Effector CD4-positive, alpha-beta T cell (primary cell): ENCODE measurements at places on chromosomes 16 and 17.

DNA sequence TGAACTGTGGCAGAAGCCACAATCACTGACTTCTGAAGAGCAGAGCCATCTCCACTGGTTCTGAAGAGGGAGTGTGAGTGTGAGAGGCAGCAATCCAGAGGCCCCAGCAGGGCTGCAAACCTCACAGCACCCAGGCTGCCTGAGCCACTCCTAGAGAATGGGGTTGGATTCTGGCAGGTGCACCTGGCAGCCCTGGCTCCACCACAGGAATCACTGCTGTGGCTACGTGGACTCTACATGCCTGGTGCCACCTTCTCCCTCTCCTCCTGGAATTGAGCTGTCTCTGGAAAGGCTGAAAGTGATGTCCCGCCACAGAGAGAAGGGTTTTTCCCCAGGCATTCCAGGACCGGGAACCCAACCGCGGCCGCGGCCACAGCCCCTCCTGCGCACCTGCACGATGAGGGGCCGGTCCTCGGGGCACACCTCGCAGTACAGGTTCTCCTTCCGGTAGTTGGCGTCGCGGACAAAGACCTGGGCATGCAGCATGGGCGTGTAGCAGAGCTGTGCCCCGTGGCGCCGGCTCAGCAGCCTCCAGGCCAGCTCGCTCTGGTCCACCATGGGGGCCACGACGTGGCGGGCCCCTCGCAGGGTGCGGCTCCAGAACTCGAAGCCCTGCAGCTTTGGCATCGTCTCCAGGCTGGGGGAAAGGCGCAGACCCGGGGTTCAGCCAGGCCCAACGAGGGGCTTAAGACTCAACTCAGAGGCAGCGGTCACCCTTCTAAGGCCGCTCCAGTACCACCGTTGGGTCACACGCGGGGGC lies 991 bp downstream of the DUS1L start:
- DNase-seq, result no peak

GRCh38 chr17:28810437-28810836 lies 32.2 kb downstream of the FAM222B start:
- no peak for DNase-seq

DNA sequence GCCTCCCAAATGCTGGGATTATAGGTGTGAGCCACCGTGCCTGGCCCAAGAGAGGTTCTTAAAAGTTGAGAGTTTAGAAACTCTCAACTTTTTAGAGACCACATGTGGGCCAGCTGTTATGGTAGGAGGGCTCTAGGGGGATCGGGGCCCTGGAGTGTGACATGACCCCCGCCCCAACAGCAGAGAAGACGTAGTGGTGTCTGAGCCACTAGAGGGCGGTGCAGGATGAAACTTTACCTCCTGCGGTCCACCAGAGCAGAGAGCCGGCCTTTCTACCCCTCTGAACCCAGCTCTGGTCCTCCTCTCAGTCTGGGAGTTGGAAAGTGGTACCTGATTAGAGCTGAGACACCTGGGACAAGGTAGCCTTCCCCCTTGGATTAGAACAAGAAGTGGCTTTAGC lies 7.4 kb downstream of the CDK5RAP3 start:
- DNase-seq, result peak; percentile 25

DNA sequence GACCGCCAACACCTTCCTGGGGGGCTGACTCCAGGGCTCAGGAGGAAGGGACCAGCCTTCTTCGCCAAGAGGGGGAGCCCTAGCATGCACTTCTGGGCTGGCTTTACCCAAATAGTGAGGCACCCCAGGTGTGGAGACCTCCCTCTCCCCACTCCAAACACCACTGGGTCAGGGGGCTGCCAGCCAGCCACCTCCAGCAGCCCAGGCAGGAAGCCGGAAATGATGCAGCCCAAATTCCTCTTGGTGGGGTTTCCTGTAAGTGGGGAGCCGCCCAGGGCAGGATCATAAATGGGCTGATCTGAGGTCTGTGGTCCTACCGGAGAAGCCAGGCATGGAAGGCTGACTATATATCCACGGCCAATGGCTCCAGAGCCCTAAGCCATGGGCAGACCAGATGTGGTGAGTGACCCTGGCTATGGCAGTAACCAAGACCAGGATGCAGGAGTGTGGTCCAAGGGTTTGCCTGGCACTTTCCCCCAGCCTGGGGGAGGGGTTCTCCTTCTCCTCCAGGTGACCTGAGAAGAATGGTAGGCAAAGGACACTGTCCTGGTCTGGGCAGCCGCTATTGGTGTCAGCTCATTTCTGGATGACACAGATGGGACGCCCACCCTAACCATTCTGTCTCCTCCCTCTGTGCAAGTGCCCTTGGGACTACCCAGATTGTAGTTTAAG lies 4.2 kb downstream of the GIT1 start:
- no peak for DNase-seq

DNA sequence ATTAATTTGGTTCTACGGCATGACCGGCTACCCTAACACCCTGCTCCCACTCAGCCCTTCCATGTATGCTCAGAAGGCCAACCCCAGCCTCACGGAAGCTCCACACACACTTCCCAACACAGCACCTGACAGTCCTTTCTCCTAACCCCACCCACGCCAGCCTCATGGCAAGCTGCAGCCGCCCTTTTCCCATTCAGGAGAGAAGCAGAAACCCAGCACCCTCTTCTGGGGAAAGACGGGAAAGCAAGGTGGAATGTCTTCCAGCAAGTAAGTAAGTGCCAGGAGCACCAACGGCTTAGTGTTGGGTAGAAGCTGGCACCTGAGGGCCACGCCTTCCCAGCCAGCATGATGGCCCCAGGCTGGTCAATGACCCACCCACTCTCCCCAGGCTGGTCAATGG lies 32.1 kb downstream of the ABR start:
- DNase-seq, result no peak

- no peak for DNase-seq
These were observed 276.8 kb downstream of the SEC14L1 start for GRCh38 chr17:77417575-77417974.

- no peak for DNase-seq
These were observed 64.1 kb downstream of the ZFHX3 start for GRCh38 chr16:72983728-72984350.

DNA sequence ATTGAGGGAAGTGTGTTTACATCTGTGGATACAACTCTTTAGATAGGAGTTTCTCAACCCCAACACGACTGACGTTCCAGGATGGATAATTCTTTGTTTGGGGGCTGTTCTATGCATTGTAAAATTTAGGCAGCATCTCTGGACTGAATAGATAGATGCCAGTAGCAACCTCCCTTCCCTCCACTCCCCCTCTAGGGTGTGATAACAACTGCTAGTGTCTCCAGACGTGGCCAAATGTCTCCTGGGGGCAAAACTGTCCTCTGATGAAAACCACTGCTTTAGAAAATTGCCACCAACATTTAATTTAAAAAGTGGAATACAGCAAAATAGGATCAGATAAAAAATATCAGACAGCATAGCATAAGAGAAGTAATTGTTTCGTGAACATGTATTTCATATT lies 79.9 kb downstream of the HS3ST3A1 start:
- no peak for DNase-seq

- DNase-seq, result no peak
These were observed 19.1 kb downstream of the PHAF1 start for GRCh38 chr16:67128887-67129286.

DNA sequence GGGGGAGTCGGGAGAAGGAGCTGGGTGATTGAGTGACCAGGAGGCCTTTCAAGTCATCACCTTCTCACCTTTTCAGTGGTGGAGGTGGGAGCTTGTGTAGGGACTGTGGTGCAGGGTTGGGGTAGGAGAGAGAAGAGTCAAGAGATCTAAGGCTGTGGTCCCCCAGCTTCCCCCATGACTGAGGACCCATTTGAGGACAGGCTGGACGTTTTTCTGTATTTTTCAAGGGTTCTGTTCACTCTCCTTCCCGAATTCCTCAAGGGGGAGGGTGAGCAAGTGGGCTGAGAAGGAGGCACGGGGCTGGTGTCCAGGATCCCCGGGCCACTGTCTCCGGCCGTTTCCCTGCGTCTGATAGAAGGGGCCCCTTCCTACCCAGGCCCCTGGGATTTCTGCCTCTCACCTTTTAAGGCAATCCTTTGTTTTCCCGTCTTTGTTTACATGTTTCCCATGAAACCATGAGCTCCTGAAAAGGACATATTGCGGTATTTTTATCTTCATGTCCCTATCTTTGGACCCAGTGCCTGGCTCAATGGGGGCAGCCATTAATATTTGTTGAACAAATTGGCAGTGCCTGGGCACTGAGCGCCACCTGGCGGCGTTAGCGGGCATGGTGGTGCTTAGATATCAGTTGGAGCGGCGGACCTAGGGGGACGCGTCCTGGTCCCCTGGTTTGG lies 9.2 kb upstream of the CD300A start:
- peak; percentile 67 for DNase-seq

- DNase-seq, result no peak
These were observed 30.3 kb downstream of the B4GALNT2 start for GRCh38 chr17:49162866-49163265.

GRCh38 chr16:23182206-23182678 lies 303 bp upstream of the SCNN1G start:
- peak; percentile 43 for DNase-seq

DNA sequence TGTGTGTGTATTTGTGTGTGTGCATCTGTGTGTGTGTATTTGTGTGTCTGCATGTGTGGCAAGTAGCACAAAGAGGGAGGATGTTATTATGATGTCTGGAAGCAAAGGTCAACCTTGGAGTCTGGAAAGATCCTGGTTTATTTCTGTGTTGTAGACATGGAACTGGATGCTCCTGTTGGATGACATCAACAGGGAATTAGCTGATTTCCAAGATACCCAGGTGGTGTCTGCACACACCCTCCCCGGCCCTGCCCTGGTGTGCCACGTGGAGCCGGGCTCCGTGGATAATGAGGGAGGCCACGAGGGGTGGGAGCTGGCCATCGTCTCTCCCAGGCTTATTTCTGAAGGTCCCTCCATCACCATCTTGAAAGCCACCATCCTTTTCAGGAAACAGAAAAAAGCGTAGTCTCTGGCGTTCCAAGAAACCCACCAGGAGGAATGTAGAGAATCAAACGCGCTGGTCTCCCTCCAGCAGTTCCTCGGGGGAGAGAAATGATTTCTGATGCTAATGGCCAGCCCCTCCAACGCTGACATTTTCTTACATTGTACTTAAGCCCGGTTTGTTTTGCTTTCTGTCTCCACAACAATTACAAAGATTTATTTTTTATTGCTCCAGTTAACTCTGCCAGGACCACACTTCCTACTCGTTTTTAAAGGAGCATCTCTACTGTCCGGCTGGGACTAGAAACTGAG lies 93.3 kb downstream of the FOXL1 start:
- DNase-seq, result no peak

- DNase-seq, result no peak
These were observed 145.2 kb downstream of the CLEC16A start for GRCh38 chr16:11089504-11090124.

DNA sequence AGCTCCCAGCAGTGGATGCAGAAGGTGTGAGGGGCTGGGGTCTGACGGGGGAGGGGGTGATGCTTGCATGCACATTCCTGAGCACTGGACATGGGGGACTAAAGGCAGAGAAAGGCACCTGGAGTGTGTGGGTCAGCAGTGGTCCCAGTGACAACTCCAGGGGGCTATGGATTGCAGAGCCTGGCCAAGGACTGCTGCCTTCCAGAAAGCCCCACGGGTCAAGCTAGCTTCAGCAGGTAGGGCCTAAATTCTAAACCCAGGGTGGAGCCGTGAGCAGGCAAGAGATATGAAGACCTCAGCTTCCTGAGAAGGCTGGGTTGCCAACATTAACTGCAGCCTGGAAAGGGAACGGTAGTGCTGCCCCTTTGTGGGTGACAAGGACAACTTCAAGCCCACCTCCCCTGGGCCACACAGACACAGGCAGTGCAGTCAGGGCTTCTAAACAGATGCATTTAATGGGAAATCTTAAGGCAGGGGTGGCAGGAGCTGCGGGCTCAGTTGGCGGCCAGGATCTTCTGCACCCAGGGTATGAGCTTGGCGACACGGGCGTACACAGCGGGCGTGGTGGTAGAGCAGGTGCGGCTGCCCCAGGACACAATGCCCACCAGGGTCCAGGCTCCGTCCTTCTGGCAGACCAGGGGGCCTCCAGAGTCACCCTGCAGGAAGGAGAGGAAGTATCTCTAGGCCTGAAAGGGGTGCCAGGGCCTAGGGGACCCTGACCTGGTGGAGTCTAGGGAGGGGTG lies 3.1 kb downstream of the CTRB2 start:
- DNase-seq, result no peak

DNA sequence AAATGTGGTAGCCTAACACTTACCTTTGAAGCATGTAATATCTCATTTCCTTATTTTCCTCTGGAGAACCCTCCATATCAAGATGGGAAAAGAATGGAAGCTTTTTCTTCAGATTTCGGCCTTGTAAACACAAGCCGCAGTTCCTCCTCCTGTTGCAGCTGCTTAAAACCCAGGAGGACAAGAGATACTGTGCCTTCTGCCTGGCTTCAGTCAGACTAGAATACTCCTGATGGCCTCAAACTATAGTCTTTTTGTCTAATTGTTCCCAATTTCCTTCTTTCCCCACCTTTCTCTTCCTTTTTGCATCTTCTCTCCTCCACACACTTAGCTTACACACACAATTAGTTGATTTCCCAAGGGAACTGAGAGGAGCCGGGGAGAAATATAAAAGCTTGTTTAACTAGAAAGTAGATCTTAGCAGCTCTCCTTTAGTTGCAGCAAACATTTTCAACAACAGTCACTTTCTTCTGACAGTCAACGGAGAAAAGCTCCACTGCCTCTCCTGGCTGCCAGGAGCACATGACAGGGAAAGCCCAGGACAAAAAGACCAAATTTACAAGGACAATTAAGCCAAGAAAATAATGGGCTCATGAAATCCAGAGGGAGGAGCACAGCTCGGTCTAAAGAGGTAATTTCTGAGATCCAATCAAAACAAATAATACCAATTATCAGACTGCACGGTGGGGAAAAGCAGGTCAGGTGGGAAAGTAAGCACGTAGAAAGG lies 76.4 kb upstream of the C17orf78 start:
- no peak for DNase-seq

GRCh38 chr16:50584033-50584722 lies 36.0 kb downstream of the NKD1 start:
- no peak for DNase-seq

DNA sequence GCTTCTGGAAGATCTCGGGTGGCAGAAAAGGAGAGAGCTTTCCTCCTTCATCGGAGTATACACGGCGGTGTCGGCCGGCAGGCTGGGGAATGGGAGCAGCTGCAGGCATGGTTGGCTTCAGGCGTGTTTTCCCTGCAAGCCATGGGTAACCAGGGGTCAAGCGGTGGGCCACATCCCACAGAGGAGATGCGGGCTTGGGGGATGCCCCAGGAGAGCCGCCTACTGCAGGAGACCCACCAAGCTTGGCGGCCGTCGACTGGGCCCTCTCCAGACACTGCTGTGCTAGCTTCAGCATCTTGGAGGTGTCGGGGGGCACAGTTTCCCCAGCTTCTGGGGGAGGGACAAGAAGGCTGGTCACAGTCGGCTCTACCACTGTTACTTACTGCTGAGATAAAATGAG lies 4.2 kb downstream of the VPS9D1 start:
- no peak for DNase-seq
